ENCODE measurements at places on chromosomes 12 and 14.
A peak's percentile ranks its signal among the peaks of the same experiment; 100 is the strongest.

DNA sequence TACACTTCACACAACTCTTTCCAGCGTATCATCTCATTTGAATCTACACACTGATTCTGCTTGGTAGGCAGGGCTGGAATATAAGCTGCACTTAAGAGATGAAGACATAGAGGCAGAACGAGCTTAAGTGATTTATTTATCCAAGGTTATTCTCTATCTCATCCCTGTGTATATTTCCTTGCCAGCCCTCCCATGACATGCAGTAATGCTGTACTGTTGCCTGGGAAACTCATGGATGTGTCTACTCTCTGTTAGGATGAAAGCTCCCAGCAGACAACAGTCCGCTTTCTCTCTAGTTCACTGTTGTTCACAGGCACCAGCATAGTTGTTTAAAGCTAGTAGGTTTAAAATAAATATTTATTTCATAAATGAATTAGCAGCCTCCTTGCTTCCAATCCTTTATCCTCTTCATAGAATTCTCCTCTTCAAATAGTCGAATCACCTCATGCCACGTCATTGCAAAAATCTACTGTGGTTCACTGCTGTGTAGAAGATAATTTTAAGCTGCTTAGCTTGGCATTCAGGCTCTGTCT, 25.4 kb downstream of the FGF6 start:
- no peak for DNase-seq

- peak; percentile 37 for DNase-seq
These were observed 28.6 kb downstream of the PIGH start for GRCh38 chr14:67571275-67571990.

DNA sequence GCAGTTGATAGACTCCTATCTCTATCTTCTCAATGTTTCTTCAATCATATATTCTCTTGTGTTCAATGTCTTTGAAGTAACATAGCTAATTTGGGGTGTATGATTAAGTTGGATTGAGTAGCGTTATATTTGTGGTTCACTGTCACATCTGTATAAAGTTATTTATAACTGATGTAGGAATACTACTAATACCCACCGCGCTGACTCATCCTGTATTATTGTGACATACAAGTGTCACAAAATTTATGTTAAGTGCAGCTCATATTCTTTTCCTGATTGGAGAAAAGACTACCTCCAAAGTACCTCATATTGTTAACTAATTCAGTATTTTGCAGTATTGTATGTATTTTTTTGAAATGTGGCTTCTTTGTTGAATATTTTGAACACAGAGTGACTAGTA, 940.8 kb downstream of the SLC6A15 start:
- no peak for DNase-seq

- no peak for DNase-seq
These were observed 1.4 kb downstream of the B4GALNT1 start for GRCh38 chr12:57631566-57632072.

DNA sequence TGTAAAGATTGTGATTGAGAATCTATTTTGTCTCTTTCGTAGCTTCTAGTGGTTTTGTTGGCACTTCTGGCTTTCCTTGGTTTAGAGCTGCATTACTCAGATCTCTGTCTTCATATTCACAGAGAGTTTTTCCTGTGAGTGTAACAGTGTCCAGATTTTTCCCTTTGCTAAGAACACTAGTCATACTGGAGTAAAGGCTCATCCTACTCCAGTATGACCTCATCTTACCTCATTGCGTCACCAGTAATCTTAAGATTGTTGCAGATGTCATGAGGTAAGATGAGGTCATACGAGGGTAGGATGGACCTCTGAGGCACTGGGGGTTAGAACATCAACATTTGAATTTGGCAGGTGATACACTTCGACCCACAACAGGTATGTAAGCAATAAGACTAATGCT, 461.2 kb downstream of the FLRT2 start:
- DNase-seq: no peak

- no peak for DNase-seq
These were observed 70.8 kb downstream of the FBXL14 start for GRCh38 chr12:1523558-1524050.

GRCh38 chr12:1226951-1227350, 235.9 kb downstream of the ERC1 start:
- DNase-seq: no peak

DNA sequence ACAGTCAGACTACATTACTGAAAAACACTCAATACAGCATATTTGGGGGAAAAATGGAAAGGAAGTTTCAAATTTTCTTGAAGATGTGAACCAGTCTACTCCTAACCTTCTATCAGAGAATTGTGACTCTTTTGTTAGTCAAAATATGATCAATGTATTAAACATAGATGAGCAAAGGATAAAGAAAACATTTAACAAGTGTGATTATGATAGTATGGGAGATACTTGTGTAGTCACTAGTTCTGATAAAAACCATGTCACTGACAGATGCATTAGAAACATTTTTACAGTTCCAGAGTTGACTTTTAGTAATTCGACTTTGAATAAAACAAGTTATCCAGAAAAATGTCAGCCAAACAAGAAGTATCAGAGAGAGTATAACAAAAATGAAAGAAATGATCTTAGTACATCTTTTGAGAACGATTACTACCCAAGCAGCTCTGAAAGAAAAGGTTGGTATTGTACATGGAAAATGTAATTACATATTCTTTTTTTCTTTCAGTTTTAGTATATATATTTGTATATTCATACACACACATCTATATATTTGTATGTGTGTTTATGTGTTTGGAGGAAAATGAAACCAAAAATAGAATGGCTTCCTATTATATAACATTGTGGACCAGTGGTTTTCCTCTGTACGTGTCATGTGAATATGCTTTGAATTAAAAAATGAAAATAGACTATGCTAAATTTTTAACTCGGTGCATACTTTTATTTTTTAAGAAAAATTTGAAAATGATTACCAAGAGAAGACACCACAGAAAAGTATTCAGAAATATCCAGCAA, 63.3 kb upstream of the ABCD2 start:
- DNase-seq: no peak

DNA sequence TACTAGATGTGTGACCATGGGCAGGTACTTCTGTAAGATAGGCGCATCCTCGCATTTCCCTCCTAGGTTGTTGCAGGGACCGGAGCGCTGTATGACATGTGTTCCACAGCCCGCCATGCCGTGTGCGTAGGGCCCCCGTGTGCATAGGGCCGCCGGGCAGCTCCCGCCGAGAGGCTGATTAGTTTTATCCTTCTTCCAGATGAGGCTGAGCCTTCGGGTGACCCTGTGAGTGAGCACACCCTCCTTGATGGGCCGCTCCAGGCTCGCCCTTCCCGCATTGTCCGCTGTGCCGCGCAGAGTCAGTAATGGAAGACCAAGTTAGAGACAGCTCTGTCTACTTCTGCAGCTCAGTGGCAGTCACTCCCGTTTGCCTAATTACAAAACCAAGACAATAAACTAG, 72.9 kb upstream of the DYNC1H1 start:
- no peak for DNase-seq

GRCh38 chr14:104584557-104584956, 5.0 kb downstream of the C14orf180 start:
- DNase-seq: no peak

GRCh38 chr14:74427651-74428050, 1.6 kb upstream of the SYNDIG1L start:
- no peak for DNase-seq

DNA sequence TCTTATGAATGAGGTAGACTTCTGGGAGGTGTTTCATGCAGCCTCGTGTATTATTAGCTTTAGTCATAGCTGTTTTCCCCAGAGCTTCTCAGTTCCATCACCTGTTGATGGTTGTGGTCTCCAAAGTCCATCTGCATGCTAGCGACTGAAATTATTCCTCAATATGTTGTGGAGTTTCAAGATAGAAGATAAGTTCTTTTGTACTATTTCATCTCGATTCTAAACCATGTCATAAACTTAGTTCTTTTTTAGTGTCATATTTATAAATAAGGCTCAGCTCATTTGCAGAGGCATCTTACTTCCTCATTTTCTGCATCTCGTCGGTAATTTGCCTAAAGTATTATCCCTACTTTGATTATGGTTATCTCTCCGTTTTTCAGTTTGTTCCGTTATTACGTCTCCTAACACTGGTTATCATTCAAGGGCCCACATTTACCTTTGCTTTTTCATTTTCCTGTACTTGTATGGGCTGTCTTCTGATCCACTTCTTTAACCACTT, 119.1 kb downstream of the ITPR2 start:
- no peak for DNase-seq

GRCh38 chr14:88299865-88300530, 23.1 kb downstream of the KCNK10 start:
- no peak for DNase-seq

DNA sequence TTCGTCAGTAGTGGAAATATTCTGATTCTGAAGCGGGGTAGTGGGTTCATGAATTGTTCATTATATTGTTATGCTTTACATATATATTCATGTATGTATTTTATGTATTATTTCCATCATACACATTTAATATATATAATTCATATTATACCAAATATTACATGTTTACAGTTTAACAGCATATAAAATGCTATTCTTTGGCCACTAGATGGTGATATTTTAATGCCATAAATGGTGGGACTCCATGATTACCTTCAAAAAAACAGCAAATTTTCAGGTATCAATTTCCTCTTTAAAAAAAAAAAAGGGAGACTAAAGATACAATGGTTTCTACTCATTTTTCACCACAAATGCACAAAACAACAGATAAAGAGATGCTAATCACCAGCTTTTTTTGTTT, 41.0 kb downstream of the BDKRB1 start:
- DNase-seq: no peak

DNA sequence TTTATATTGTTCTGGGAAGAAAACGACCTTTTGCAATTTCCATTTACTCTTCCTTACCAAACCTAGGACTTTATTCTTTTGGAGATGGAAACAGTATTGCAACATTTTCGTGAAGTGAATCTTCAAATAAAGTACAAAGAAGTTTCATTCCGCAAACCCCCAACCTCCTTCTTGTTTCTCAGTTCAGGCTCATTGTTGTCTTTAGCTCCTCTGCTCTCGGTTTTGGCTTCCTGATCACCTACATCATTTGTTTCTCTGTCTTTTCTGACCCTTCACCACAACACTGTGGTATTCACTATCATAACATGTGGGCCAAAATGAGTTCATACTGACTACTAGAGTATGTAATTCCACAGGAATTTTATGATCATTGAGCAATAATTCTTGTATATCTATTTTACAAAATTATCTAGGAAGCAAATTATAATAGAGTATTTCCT, 266.8 kb downstream of the ADAMTS20 start:
- no peak for DNase-seq

- DNase-seq: no peak
These were observed 257.2 kb upstream of the DIO2 start for GRCh38 chr14:80468331-80469122.

Measured in stimulated activated CD8-positive, alpha-beta memory T cell treated with anti-CD3 and anti-CD28 coated beads, Interleukin-7, amount 100 ng/mL, for 4 hours (primary cell).